ENCODE measurements at places on chromosomes 6 and 20.

- DNase-seq: no peak
Observed at GRCh38 chr20:21713901-21714296, 8.4 kb downstream of the PAX1 start.

GRCh38 chr6:37503309-37503965, 3.7 kb upstream of the CCDC167 start:
- no peak for DNase-seq

DNA sequence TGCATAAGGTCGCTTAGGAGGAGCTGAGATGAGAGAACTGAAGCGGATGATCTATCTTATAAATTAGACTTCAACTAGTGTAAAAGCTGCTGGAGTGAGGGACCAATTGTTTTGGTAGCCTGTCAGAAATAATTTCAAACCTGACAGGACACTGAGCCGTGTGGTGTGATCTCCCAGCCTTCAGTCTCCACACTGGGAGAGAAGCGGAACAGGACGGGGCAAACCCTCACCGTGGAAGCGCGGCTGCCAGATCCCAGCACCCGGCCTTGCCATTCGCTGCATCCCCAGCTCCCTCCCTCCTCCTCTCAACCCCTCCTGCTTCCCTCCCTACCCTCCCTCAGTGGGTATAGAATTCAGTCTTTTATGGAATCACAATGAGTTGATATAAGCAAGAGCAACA, 900.1 kb upstream of the SLC35B3 start:
- DNase-seq: no peak

- DNase-seq: no peak
Observed at GRCh38 chr6:33787346-33787953, 1.5 kb downstream of the LEMD2 start.

- no peak for DNase-seq
Observed at GRCh38 chr20:35176132-35176531, 4.3 kb downstream of the PROCR start.

GRCh38 chr6:46376562-46377061, 114.6 kb downstream of the RCAN2 start:
- no peak for DNase-seq
